ENCODE measurements at places on chromosomes 16 and 17.

GRCh38 chr16:87474566-87474996, 18.2 kb downstream of the ZCCHC14 start:
- DNase-seq: no peak

GRCh38 chr17:43534909-43535308, 11.2 kb downstream of the ETV4 start:
- no peak for DNase-seq

DNA sequence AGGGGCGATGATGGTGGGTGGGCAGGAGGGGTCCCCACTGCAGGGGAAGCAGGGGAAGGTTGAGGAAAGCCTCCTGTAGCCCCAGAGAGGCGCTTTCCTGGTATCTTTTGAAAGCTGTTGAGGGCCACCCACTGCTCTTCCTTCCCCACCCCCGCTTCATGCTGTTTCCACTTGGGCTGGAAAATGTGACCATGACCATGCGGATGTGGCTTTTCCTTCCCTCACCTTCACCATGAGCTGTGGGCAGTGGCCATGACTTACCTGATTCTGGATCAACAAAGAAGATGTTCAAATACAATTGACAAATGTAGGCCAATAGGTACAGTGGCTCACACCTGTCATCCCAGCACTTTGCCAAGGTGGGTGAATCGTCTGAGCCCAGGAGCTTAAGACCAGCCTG, 13.8 kb downstream of the MVP start:
- no peak for DNase-seq

DNA sequence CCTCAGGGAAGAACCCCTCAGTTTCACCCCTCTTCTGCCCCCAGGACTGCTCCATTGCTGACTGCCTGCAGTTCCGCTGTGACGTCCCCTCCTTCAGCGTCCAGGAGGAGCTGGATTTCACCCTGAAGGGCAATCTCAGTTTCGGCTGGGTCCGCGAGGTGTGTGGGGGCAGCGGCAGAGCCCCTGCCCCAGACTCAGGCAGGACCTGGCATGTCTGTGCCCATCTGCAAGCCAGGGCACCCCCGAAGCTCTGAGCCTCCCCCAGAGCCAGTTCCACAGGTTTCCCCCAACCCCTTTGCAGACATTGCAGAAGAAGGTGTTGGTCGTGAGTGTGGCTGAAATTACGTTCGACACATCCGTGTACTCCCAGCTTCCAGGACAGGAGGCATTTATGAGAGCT, 4.4 kb downstream of the COX6A2 start:
- DNase-seq: no peak

- DNase-seq: no peak
Measured at GRCh38 chr16:30619638-30620037, 9.4 kb upstream of the ZNF689 start.

DNA sequence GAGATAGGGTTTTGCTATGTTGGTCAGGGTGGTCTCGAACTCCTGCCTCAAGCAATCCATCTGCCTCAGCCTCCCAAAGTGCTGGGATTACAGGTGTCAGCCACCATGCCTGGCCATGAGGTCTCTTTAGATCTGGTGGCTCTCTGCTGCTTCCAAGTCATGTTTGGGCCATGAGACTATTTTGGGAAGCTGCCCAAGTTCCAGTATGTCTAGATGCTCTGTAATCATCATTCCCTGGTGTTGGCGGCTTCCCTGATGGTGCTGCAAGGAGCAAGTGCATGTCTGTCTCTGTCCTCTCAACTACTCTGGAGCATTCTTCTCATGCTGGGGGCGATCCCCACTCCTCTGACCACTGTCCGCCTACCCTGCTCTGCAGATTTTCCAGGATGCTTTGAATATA, 6.4 kb upstream of the ODF4 start:
- DNase-seq: no peak

DNA sequence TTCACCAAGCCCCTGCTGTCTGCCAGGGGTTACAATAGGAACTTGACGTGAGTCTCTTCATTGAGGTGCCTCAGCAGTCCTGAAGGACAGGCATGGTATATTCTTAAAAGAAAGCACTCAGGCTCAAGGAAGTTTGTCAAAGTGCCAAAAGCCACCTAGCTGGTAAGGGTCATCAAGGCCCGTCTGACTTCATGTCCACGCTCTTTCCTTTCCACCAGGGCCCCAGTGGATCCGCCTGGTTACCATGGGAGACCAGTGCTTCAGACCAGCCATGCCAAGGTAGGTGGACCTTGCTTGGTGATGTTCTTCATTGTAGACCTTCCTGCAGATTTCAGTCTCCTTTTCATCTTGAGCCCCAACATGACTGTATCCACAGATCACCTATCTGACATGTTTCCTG, 27.6 kb upstream of the CCL1 start:
- no peak for DNase-seq

GRCh38 chr17:54368906-54369305, 531.7 kb upstream of the TOM1L1 start:
- no peak for DNase-seq

GRCh38 chr17:20097330-20097729, 88.2 kb downstream of the SPECC1 start:
- DNase-seq: no peak

DNA sequence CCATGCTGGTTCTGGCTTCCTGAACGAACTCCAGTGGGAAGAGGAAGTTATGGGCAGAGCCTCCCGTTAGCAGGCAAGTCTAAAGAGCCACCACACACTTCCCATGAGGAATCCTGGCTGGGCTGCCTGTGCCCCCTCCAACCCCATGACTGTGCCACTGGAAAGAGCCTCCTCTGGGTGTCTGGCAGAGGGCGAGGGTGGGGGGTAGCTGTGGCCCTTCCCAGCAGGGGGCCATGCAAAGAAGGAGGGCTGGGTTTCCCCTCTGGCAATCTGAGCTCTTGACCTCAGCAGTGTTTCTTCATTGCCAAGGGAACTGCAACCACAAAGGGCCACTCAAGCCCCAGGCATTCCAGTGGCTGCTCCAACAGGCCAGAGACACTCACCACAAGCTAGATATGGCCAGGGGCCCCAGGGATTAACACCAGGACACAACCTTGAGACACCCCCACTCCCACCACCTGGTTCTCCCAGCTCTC, 1.7 kb upstream of the RRAD start:
- DNase-seq: no peak

- no peak for DNase-seq
Measured at GRCh38 chr17:79305376-79305767, 230.7 kb downstream of the ENGASE start.

DNA sequence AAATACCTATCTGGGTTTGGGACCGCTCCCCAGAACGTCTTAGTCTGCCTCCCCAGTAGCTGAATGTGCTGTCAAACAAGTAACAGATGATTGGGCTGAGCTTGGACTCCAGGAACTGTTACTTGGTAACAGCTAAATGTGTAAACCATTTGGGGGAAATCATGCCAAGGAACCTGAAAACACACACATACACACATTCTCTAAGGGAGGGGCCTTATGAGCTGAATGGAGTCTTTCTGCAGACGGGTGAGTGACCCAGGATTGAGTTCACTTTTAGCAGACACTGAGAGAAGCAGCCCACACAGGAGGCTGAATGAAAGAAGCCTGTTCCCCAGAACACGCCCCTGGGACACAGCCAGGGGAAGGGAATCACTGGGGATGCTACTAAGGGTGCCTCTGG, 1.6 kb downstream of the ACLY start:
- DNase-seq: no peak

- DNase-seq: peak; percentile 49
Measured at GRCh38 chr17:57406131-57406980, 150.0 kb downstream of the MSI2 start.

GRCh38 chr16:78437352-78437968, 338.0 kb downstream of the WWOX start:
- peak; percentile 45 for DNase-seq

GRCh38 chr17:70138291-70138865, 31.0 kb upstream of the KCNJ2 start:
- DNase-seq: no peak

- no peak for DNase-seq
Measured at GRCh38 chr17:39927929-39928857, 661 bp downstream of the LRRC3C start.

GRCh38 chr17:7523033-7523432, 25.8 kb upstream of the TNFSF12 start:
- DNase-seq: peak; percentile 9

DNA sequence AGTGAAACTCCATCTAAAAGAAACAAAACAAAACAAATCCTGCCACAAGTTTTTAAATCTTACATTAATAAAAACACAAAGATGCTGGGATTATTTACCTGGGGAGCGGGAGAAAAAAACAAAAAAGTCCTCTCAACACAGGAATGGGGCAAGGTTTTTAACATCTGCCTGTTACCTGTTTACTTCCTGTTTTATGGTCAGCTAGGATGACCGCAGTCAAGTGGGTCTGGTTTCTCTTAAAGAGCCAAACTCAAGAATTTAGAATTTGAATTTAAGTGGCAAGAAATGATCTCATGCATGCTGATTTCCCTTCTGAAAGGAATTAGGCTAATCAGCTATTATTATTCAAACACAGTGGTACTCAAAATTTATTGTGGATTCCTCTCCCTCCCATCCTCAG, 39.7 kb upstream of the TBC1D3K start:
- no peak for DNase-seq

- DNase-seq: peak; percentile 55
Measured at GRCh38 chr17:7383742-7384488, 3.0 kb downstream of the TNK1 start.

GRCh38 chr17:73431401-73432205, 119.8 kb upstream of the CDC42EP4 start:
- DNase-seq: no peak

GRCh38 chr16:60432472-60432871, 1603.8 kb downstream of the CDH8 start:
- no peak for DNase-seq

- no peak for DNase-seq
Measured at GRCh38 chr17:41256291-41256685, 1.1 kb downstream of the KRTAP9-9 start.

- no peak for DNase-seq
Measured at GRCh38 chr17:83082424-83082823, 3.0 kb downstream of the METRNL start.

DNA sequence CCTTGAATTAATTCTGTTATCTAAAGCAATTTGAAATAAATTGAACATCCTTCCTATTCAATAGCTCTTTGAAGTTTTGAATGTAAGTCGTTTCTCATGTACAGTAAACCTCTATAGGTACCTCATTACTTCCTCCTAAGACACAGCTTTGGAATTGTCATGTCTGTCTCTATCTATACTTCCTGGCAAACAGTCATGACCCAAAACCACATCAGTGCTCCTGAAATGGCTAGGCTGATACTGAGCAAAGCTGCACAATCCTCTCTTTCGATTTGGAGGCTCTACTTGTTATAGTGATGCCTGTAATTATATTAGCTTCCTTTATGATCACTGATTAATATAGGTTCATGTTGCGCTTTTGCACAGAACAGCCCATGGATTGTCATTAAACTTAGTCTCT, 110.1 kb downstream of the ADAMTS18 start:
- no peak for DNase-seq

DNA sequence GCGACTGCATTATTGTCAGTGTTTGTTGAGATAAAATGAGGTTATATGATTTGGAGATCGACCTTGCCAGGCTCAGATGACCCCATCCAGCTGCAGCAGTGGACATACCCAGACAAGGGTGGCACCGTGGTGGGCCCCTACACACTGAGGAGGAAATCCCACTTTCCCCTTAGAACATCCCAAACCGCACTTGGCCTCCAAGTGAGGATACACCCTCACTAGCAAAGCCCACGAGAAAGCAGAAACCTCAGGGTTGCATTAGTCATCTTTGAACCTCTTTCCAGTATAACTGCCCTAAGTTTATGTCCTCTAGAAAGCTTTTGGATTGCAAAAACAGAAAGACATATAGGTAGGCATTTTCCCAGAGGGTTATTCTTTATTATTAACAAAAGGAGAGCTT, 101.5 kb downstream of the CLEC16A start:
- DNase-seq: no peak

DNA sequence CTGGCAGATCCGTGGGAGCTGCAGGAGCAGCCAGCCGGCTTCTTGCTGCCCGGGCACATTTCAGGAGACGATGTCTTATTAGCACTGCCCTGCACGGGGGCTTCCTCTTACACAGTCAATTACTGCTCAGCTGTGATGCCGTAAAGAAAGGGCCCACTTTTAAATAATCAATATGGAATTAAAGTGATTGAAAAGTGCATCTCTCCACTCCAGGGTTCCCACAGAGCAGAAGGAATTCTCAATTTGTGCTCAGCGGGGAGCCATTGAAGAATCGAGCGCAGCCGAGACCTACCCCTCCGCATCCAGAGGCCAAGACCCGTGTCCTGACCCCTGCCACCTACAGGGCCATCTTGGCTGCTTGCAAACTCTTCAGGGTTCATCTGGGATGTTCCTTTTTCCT, 399.4 kb upstream of the C16orf82 start:
- no peak for DNase-seq

GRCh38 chr17:70070305-70071027, 4.6 kb upstream of the KCNJ16 start:
- DNase-seq: no peak

DNA sequence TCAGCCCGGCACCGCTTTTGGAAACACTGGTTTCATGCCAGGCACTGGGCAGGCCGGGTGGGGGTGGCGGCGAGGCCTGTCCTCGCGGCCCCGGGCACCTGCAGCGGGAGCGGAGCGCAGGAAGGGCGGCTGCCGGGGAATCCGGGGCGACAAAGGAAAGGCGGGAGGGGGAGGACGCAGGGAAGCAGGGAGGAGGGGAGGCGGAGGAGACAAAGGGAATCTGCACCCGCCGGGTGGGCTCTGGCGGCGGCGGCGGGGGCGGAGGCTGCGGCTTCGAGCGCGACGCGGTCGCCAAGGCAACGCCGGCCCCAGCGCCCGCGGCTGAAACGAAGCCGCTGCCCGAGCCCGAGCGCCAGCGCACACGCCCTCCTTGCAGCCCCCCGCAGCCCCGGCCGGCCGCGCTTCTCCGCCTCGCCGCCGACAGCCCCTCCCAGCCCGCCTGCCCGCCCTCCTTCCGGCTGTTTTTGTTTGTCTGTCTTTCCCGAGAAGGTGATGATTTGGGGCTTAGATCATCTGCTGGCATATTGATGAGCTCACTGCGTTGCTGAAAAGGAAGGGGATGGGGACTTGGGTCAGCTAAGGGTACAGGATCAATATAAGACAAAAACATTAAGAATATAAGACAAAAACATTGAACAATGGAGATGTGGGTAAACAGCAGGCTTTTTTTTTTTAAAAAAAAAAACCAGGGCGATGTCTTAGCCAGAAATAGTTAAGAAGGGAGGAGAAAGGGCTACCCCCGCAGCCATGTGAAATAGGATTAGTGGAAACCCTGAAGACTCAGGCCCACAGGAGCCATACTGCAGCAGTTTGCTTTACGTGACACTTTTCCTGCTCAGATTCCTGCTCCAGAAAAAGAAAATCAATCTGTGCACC, 32.7 kb downstream of the CDK5R1 start:
- DNase-seq: peak; percentile 76
